ENCODE measurements at places on chromosomes 7 and 10.
A peak's percentile ranks its signal among the peaks of the same experiment; 100 is the strongest.

DNA sequence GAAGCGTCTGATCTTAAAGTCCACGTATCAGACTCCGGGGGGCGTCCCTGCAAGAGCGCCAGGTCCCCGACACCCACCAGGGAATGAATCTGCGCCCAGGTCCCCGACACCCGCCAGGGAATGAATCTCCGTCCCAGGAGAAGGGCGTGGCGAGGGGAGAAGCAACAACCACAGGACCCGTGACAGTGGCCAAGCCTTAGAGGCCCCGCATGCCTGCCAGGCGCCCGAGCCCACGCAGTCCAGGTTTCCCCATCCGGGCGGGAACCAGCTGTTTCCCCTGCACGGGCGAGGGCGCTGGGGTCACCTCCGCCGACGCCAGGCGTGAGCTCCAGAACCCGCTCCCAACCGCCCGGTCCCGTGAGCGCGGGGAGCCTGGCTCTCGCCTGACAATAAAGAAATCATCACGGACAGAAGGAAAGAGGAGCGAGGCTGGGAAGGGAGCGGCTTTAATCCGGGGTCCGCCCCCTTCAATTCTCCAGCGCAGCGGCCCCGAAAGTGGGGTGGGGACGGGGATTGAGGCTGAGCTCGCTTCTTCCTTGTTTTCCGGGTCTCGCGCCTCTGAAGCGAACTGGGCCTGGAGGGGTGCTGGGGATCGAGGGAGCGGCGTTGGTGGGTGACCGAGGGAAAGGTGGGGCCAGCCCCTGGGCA is 29.0 kb upstream of the BMS1 start:
- no peak for DNase-seq

DNA sequence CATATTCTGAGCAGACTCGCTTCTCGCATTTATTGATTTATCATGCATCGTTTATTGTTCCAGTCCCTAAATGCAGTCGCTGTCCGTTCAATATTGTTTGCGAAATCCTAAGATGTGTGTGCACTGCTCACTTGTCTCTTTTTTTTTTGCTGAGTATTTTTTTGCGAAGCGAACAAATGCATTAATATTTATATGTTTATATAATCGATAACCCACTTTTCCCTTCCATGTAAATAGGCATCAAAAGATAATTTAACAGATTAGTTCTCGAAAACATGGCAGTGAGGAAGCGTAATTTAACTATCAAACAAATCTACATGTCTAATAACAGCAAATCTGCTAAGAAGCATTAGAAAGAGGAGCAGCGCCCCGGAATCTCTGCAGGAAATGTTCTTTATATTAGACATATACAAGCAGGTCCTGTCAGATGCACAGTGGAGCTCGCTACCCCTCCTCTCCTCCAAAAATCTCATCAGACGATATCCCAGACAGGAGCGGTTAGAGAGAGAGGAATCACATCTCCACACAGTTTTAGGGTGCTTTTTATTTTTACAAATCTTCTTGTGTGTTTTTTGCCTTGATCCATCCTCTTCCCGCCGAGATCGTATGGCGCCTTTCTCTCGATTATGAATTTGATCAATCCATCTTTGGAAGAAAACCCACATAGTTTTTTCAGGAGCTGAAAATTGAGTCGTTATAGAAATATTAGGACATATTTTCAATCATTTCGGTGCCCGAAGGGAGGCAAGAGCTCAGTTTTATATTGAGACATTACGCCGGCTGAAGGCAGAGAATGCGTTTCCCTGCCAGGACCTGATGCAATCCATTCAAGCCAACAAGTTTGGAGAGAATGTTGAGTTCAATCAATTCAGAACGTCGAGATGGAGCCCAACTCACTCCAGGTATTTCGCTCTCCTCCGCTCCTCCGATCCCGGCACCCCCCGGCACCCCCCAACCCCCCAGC is at the start of gene ARID5B:
Gene ARID5B (plus strand): TSS at position 871 of the 964 bp plus-strand sequence. CDS start 11 bp downstream, at position 882.
- DNase-seq, result peak; percentile 79

DNA sequence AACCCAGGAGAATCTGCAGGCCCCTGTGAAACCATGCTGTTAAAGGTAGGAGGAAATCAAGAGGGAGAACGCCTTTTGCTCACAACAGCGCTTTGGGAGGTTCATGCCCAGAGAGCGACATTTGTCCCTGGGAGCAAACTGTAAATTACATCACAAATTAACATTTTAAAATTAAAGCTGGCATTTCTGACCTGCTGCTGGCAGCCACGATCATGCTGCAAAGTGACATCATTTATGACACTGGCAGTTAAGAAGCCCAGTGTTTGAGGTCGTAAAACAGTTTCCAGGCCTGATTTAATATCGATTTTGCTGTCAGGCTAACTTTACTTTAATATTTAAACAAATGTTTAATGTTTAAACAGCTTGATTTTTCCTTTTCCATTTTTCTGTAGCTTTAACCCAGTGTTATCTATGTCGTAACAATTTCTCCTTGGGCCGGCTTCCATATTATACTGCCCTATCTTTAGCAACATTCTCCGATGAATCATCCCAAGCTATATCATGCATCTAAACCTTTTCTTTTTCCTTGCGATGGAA is 86.5 kb upstream of the NPVF start:
- no peak for DNase-seq

GRCh38 chr10:5965266-5965665 is 12.1 kb downstream of the IL15RA start:
- DNase-seq, result peak; percentile 84

DNA sequence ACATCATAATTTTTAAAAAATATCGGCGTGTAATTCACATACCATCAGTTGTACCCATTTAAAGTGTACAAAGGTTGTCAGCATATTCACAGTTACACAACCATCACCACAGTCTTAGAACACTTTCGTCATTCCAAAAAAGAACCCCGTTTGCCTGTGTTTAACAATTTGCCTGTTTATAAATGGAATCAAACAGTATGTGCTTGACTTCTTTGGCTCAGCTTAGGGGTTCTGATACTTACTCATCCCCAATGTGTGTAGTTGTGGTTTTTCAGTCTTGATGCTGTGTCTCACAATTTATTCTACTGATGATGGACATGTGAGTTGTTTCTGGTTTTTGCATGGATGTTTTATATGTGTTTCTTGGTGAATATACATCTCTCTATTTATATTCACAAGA is 50.0 kb downstream of the PRPF18 start:
- no peak for DNase-seq

DNA sequence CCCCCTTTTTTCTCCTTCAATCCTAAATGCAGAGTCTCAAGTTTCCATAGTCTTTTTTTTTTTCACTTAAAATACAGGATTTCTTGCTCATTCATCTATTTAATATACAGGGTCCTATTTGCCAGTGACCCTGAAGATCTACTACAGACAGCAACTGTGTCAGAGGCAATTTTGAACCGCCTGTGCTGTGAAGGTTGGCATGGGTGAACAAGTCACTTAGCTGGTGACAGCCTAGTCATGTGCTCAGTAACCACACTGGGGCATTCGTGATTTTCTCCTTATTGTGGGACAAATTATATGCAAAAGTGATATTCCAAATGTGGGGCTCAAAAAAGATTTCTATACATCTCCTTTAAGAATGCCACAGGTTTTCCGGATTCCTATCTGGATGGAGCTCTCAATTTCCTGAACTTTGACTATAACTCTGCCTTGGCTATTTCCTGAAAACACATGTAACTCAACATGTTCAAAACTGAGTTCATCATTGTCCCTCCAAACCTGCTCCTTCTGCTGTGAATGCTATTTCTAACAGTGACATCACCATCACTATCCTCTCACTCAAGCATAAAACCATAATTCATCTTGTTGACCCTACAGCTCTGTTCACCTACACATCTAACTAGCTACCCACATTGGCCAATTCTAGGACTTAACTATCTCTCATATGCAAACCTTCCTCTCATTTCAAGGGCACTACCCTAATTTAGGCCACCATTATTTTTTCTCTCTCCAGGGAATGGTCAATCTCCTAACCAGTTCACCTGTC is 36.7 kb downstream of the CDK6 start:
- no peak for DNase-seq

DNA sequence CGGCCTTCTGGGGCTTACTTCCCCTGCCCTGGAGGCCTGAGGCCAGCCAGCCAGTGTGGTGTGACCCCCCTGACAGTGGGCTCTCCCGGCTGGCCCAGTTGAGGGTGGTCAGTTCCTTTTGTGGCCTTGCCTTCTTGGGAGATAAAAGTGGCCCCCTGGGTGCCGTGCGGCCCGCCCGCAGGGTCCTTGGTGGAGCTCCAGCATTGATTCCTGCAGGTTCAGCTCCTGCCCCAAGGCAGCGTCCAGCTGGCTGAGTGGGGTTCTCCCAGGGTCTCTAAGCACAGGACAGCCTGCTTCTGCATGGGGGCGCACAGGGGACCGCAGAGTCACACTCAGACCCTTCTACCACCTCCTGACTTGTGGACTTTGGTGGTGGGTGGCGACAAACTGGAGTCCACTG is 62.1 kb downstream of the CUX1 start:
- DNase-seq, result no peak

DNA sequence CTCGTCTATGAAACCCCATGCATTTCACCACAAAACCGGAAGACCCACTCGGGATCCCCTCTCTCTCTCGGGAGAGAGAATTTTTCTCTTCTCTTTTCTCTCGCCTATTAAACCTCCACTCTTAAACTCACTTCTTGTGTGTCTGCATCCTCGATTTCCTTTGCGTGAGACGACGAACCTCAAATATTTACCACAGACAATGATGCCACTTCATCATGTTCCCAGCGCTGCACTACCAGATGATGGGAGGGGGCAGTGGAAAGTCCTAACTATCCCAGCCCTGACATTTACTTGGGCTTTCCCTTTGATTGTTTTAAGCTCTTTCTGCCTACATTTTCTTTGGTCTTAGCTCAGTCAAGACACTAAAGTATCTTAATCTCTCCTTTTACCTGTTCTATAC is 906.7 kb downstream of the GRID1 start:
- DNase-seq, result no peak

GRCh38 chr7:111803015-111803758 is 240.9 kb upstream of the IMMP2L start:
- DNase-seq, result no peak

DNA sequence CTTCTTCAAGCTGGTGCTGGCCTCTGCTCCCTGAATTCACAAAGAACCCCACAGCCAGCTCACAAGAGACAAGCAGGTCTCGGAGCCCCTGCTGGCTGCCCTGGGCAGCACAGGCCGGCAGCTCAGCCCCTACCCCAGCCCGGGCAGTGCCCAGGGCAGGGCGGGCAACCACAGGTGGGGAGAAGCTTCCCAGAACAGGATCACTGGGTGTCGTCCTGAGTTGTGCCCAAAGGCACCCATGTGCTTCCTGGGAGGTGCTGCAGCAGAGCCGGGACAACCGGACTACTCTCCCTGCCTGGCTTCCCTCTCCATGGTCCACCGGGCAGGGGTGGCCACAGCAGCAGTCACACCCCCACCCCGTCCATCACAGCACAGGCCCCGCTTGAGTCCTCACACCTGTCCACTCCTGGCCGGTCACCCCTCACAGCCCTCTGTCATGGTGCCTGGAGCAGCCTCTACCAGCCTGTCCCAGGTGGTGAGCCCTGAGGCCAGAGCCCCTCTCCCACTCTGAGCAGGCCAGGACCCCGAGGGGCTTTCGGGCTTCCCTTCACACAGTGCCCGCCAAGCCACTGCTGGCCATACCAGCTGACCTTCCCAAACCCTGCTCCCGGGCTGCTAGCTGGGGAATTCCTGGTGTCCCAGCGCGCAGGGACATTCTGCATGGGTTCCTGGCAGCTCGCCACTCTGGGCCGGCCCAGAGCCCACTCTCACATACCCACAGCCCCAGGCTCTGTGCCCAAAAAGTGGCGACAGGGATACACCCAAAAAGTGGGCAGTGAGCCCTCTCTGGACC is 3.1 kb downstream of the RASGEF1A start:
- DNase-seq, result peak; percentile 31

- DNase-seq, result no peak
Observed at GRCh38 chr7:18889436-18889835, 228.0 kb downstream of the TWIST1 start.

- no peak for DNase-seq
Observed at GRCh38 chr7:129775695-129776361, 164.3 kb downstream of the NRF1 start.

DNA sequence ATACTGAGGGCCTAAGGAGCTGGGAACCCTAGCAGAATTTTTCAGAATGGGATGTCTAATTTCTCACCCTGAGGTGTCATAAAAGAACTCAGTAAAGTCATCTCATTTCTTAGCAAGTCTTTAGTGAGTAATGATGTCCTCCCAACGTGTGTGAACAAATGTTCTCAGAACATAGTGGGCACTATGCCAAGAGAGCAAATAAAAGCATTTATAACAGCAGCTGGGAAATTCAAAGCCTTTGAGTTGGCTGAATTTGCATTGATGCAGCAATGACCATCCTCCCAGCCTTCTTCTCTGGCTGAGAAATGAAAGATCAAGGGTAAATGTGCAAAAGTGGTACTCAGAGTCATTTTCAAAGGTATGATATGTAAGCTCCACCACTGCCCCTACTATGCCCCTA is 109.4 kb downstream of the FAM107B start:
- no peak for DNase-seq

DNA sequence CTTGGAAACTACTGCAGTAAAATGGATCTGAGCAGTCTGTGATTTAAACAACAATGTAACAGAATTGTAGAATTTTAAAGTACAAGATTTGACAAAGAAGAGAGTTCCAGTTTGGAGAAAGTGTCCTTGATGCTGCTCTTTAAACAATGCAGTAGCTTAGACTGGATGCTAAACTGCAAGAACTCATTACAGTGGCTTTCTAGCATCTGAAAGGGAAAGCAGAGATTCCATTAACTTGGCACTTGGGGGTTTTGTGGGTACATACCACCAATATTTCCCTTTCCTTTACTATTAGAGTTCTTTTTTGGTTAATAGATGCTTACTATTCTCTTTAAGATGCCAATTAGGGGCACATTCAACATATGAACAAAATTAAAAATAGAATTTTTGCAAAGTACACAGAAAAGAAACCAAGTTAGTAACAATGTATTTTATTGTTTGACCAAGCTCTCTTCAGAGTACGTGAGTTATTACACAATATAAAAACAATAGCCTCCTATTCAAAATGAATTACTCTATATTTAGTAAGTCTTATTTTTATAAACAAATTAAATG is 11.9 kb downstream of the PSTK start:
- DNase-seq, result no peak

DNA sequence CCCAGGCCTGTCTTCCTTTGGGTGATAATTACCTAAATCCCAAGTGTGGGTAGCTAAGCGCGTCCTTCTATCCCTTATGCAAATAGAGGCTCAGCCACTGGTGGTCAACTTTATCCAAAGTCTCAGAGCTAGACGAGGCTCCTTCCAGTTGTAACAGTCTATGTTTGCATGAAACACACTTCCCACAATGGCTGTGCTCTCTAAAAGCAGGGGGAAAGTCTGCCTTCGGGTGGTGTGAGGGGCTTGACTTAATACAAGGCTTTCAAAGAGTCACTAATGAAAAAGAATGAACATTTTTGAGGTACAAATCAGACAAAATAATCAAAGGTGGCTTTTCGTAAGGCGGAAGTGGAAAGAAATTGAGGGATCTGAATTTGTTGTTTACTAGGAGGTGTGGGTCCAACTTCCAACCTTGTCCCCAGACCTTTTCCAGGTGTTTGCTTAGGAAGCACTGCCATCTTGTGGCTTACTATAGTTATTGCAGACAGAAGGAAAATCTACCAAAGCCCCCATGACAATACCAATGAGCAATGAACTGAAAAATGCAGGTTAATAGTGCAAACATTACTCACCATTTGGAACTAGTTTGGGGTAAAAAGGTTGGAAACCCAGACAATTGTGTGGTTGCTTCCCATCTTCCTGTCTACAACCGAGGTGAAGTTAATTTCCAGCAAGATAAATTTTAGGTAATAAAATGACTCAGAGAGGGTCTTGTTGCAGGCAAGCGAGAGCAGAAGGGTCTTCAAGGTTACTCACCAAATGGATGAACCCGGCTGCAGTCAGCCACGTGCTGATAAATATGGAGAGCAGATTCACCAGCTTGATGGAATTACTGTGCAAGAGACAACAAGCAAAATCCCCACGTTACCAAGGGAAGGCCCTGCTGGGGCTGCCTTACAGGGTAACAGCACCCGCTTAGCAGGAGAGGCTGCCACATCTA is 525.7 kb downstream of the KCNMA1 start:
- DNase-seq, result peak; percentile 69
